ENCODE measurements at places on chromosomes 12 and 14.

DNA sequence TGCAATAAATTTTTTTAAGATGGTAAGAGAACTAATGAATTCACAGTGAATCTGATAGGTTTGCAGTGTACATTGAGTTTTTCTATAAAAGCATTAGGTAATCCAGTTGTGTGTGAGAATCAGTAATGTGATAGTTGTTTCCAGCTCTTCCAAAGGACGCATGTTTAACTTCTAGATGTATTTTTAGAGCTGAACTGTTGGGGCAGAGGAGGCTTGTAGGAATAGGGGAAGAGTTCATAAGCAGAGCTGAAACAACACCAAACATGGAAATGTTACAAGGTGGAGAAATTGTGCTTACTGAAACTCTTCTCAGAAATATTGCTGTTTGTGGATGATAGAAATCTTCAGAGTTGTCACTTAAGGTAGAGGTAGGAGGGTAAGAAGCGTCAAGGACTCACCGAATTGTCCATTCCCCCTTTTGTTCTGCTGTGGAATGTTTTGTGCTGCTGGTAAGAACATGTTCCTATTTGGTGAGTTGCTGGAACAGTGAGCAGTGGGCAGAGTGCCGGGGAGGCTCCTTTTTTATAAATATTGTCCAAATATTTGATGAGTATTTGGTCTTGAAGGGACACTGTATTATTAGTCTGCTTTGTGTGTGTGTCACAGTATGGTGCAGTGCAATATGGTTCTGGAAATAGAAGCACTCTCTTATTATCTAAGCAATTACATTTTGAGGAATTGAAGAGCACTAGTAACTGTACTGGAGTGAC, 76.7 kb downstream of the ANO6 start:
- DNase-seq: no peak

- no peak for DNase-seq
Measured at GRCh38 chr12:121858662-121859572, at the start of gene HPD. Gene HPD (minus strand): TSS chr12:121858859. CDS start chr12:121858823, 36 bp downstream.

DNA sequence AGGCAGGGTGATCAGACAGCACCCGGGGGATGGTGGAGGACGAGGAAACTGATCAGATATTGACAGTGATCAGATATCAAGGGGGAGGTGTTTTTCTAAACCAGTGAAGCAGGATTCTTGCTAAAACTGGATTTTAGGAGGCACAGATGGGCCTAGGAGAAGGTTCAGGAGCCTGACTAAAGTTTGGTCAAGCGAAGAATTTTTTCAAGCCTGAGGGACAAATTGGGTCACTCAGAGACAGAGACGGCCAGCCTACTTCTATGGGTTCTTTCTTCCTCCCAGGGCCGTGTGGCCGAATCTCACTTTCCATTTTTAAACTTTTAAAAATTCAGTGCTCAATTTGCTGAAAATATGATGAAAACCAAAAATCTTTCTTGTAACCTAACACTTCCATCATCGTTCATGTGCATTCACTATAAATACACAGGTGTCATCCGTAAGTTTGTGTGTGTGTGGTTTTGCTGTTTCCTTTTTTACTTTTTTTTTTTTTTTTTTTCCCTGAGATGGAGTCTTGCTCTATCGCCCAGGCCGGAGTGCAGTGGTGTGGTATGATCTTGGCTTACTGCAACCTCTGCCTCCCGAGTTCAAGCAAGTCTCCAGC, 68.5 kb downstream of the RIN3 start:
- no peak for DNase-seq

DNA sequence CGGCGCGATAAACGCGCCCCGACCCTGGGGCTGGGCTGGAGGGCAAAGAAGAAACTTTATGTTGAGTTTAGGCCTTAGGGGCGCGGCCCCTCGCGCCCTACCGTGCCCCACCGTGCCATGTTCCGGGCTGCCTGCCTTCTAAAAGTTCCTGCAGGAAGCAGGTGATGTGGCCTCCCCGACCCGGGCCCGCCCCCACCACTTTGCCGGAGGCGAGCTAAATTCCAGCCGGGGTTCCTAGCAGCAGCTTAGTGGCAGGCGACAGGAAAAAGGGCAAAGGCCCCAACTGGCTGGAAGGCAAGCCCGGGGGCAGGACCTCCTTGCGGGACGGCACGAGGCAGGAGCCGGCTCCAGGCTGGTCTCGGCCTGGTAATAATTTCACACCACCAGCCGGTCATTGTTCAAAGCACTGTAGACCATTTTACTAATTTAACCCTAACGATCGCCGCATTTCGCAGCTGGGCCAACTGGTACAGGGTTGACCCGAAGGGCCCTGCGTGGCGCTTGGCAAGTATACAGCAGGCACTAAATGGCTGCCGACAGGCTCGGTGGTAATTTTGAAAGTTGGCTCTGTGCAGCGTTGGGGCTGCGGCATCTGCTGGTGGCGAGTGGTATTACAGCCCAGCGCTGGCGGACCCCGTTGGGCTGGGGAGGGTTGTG, 895 bp upstream of the CCDC88C start:
- peak; percentile 75 for DNase-seq

DNA sequence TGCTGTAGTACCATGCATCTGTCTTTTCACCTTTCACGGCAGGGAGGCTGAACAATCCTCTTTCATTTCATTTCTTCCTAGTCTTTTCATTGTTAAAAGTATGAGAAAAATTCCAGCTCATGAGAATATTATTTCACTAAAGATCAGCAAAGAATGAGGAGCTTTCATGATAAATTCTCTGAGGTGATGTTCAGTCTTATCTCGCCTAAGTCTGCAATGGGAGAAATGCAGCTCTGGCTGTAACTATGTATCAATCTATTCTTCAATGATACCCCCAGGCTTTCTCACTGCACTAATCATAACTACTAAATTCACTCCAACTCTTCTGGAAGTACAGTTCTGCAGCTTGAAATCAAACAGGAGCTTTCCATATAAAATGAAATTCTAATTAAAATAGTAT, 15.7 kb downstream of the FOXG1 start:
- no peak for DNase-seq

DNA sequence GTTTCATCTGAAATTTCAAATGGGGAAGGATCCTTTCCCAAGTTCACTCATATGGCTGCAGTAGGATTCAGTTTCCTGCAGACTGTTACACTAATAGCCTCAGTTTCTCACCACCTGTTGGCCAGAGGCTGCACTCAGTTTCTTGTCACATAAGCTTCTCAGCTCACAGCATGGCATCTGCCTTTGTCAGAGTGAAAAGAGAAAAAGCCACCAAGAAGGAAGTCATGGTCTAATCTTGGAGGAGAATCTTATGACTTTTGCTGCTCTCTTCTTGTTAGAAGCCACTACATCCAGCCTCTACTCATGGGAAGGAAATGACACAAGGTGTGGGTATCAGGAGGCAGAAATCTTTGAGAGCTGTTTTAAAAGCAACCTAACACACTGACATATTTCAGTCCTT, 39.4 kb upstream of the BTG1 start:
- DNase-seq: no peak

GRCh38 chr14:56195704-56196103, 77.5 kb downstream of the PELI2 start:
- no peak for DNase-seq
